ENCODE measurements at places on chromosomes 11 and 22.
A peak's percentile ranks its signal among the peaks of the same experiment; 100 is the strongest.

DNA sequence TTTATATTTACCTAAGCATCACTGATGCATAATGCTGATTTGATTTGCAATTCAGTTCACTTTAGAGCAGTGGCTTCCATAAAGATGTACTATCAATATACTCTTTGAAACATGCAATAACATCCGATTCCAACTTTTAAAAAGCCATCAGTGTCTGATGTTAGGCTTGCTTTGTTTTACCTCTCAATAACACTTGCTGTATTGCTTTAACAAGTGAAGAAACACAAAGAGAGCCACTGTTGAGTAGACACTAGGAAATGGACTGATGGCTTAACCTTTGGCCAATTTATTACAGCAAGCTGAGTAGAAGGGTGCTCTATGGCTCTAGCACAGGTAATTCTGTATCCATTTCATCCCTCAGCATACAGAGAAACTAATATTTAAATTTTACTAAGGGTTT, 122.1 kb downstream of the FCHSD2 start:
- DNase-seq: no peak

DNA sequence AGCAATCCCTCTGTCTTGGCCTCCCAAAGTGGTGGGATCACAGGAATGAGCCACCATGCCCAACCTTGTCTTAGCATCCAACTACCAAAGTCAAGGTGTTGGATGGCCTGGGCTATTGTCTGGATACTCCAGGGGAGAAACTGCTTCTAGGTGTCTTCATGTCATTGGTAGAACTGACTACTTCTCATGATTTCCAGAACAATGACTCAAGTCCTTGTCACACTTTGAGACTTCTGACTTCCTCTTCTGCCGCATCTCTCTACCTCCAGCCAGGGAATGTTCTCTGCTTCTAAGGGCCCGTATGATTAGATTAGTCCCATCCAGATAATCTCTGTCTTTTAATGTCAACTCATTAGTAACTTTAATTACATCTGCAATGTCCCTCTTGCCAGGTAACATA, 30.6 kb downstream of the APOL6 start:
- DNase-seq: no peak

GRCh38 chr11:85679576-85679975, 6.4 kb downstream of the CCDC89 start:
- DNase-seq: no peak

- DNase-seq: peak; percentile 25
These were observed 216.3 kb upstream of the TBCEL start for GRCh38 chr11:120807414-120808150.

- DNase-seq: no peak
These were observed 102.2 kb downstream of the MICAL3 start for GRCh38 chr22:17921871-17922821.

DNA sequence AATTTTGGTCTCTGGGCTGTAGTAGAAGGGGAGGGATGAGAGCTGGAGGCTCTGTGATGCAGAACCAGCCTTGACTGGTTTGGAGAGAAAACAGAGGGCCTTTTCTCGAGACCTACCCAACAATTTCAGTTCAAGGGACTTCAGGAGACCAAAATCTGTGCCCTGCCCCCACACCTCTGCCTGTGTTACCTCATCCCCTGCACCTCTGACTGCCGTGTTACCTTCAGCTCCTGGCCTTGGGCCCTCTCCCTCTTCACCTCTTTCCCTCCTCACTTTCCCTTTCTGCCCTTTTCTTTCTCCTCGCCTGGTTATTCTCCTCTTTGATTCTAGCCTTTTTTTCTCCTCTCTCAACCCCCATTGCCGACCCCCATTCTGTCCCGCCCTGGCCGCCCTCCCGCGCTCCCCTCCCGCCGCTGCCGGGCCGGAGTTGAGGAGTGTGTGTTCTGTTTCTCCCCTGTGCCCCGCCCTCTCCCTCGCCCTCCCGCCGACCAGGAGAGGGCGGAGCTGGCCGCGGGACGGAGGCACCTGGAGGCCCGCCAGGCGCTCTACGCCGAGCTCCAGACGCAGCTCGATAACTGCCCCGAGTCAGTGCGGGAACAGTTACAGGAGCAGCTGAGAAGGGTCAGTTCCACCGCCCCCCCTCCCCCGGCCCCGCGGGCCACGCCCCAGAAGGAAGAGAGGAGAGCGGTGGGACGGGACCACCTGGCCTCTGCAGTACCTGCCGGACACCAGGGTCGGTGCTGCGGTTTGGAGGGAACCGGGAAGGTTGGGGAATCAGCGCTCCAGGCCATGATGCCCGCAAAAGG, 27.2 kb downstream of the PHLDB1 start:
- no peak for DNase-seq

- DNase-seq: no peak
These were observed 24.3 kb downstream of the SAAL1 start for GRCh38 chr11:18081551-18081950.

- DNase-seq: peak; percentile 50
These were observed 147.6 kb downstream of the FBXO7 start for GRCh38 chr22:32622004-32622743.

DNA sequence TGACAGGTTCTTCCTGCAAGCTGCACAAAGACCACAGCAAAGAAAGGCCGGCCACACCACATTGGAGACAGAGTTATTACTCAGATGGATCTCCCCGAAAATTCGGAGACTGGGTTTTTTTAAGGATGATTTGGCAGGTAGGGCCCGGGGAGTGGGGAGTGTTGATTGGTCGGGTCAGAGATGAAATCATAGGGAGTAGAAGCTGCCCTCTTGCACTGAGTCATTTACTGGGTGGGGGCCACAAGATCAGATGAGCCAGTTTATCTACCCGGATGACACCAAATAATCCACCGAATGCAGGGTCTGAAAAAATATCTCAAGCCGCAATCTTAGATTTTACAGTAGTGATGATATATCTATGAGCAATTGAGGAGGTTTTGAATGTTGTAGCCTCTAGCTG, 401.8 kb upstream of the FAT3 start:
- no peak for DNase-seq

- no peak for DNase-seq
These were observed 2.9 kb upstream of the ELF5 start for GRCh38 chr11:34516247-34517040.

DNA sequence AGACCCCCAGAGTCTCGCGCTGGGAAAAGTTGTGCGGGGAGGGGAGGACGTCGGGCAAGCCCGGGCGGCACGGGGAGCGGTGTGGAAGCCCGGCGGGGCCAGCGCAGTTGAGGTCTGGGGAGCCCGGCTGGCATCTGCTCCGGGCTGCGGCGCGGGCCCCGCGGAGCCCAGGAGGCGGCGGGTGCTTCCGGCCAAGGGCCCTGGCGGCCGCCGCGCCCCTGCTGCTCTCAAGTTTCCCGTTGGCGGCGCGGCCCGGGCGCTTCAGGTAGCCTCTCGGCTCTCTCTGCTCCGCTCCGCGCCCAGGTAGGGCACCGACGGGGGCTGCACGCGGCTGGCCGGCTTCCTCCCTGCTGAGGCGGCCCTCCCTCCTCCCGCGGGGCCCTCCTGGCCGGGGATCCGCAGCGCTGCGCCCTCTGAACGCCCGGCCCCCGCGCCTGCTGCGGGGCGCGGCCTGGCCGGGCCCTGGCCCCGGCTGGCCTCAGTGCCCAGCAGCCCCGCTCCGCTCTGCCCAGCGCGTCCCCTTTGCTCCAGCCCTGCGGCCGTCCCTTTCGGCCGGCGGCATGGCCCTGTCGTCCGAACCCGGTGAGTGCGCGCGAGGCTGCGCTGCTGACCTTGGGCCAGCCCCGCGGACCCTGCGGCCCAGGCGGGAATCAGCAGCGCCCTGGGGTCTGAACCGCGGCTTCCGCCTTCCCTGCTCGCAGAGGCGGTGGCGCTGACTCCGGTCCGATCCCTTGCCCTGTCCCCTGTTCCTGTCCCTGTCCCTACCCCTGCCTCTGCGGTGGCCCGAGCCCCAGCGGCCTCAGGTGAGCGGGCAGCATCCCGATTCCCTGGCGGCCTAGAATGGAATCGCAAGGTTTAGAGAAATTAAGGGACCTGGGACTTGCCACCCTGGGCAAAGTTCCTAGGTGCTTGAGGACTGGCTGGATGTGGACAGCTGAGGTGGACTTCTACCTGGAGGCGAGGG, 4.3 kb upstream of the AMPD3 start:
- DNase-seq: peak; percentile 84

DNA sequence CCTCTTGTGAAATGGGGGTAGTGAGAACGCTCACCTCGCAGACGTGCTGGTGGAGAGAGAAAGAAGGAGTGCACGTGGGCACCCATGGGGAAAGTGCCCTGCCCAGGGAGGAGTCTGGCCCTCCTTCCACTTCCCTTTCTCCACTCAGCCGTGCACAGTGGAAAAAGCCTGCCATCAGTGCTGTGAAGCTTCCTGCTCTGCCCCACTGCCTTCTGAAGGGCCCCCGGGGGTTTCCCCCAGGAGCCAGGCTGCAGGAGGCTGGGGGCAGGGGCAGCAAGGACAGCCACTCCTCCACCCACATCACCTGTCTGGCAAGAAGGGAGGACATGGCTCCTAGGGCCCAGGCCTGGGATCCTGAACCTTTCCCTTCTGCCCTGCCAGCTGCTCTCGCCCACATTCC, 7.6 kb downstream of the TP53I11 start:
- DNase-seq: no peak

- DNase-seq: no peak
These were observed 59.6 kb downstream of the LRRC32 start for GRCh38 chr11:76610871-76611475.

DNA sequence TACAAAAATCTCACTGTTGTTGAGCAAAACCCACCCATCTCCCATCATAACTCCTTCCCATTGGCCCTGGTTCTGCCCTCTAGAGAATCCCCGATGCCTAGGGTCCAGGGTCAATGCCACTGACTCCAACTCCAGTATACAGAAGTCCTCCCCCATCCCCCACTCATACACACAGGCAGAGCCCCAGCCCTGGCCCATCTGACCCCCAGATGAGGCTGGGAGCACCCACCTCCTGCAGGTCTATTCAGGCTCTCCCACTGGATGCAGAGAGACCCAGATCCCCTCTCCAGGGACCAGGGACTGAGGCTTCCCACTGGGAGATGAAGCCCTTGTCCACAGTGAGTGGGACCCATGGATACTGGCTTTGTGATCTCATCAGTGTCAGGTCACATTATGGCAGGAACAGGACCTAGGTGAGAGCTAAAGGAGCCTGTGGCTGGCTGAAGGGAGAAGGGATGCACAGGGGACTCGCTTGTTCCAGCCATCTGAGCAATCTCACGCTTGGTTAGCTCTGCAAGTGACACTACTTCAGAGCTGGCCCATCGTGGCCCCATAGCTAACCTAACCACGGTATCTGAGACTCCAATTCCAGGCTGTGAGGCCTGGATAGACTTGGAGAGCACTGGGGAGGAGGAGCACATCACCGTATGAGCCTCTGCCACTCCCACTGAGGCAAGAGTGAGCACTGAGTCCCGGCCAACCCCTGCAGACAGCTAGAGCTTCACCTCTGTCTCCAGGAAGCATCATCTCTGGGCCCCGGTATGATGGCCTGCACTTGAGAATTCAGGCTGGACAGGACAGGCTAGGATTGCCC, 35.7 kb downstream of the TRIM29 start:
- DNase-seq: no peak

GRCh38 chr11:79758325-79758724, 317.5 kb upstream of the TENM4 start:
- no peak for DNase-seq

- DNase-seq: no peak
These were observed 39.3 kb upstream of the ABTB2 start for GRCh38 chr11:34397120-34397519.

- DNase-seq: no peak
These were observed 132.6 kb downstream of the SHANK2 start for GRCh38 chr11:71119656-71120269.

DNA sequence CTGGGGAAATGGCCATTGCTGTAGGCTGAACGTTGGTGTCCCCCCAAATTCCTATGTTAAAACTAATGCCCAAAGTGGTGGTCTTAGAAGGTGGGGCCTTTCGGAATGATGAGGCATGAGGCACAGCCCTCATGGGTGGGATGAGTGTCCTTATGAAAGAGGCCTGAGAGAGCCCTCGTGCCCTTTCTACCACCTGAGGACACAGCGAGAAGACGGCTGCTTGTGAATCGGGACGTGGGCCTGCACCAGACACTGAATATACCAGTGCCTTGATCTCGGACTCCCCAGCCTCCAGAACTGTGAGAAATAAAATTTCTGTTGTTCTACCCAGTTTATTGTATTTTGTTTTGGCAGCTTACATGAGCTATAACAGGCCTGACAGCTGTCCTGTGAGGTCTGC, 162.9 kb upstream of the B3GAT1 start:
- DNase-seq: no peak

DNA sequence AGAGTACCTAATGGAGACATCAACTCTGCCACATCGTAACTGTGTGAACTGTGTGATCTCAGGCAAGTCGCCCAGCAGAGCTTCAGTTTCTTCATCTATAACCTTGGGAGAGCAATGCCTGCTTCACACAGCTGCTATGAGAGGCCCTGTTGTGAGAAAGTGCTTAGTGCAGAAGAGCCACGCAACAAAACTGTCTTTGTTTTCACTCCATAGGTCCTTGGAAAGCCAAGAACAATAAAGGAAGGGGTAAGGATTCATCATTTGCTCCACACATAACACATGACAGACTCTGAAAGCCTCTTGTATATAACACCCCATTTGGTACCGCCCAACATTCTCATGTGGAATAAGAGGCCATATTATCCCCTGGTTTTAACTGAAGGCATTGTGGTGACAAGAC, 231.9 kb upstream of the ISX start:
- no peak for DNase-seq

DNA sequence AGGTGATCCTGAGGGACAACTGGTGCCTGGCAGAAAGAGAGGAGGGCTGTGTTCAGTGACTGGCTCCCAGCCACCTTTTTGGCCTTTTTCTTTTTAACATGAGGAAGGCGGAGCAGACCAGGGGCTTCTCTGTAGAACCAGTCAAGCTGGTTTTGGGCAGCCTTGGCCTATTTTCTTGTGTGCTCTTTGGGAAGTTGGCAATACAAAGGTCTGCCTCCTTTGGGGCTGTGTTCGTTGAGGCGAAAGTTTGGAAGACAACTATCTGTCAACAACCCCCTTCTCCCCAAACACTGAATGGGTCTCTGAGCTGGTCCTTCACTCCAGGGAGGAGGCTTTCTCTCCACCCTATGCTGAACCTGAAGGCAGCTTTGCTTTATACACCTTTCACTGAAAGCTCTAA, 8.5 kb downstream of the MARK2 start:
- no peak for DNase-seq

- DNase-seq: no peak
These were observed 395.3 kb downstream of the BRD1 start for GRCh38 chr22:49432211-49432896.

- no peak for DNase-seq
These were observed 222.2 kb upstream of the TENM4 start for GRCh38 chr11:79663017-79663416.

- DNase-seq: no peak
These were observed 15.3 kb downstream of the TTLL12 start for GRCh38 chr22:43171607-43172006.
